ENCODE measurements at places on chromosomes 7 and 10.

DNA sequence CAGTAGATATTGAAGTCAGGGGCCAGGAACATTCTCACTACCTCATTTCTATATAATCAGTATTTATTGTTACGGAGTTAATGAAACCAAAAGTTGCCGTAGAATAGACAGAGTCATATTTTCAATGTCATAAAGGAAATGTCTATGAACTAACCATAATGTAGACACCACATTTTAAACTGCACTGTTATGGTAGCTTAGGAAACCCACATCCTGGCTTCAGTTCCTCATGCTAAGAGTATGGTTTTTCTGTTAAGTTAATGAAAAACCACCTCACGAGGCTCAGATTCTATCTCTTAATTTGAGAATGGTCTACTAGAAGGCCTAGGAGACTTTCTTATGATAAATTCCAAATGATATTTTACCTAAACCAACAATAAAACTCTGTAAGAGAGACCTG lies 166.5 kb downstream of the TMEM26 start:
- DNase-seq: no peak

GRCh38 chr7:80536426-80536825 lies 24.6 kb upstream of the GNAT3 start:
- no peak for DNase-seq

DNA sequence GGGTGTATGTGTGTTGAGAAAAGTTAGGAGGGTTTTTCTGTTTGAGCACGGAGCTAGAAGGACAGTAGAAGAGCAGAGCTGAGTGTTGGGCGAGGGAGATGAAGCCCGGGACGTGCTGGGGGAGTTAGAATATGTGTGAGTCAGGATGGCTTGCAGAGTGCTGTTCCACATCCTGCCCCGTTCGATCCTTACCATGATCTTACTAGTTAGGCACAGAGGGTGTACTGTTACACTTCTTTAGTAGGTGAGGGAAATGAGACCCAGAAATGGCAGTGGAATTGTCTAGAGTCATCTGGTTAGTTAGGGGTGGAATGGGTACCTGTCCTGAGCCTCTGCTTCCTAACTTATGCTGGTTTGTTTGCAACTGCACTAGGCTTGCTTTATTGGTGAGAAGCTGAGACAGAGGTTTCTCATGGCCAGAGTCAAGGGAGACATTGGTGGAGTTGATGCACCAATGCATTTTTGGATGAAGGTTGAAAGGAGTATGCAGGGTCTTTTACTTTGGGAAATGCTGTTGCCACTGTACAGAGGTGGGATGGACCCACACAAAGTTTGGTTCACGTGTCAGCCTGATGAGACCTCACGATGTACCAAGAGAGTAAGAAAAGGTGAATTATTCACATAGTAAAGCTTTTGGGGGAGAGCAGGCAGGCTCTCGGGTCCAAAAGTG lies 42.4 kb downstream of the CCNY start:
- no peak for DNase-seq

GRCh38 chr10:109696981-109697775 lies 226.1 kb downstream of the XPNPEP1 start:
- no peak for DNase-seq

GRCh38 chr7:122709930-122710646 lies 7.4 kb upstream of the RNF148 start:
- no peak for DNase-seq

- DNase-seq: no peak
Observed at GRCh38 chr7:142796001-142796500, 25.3 kb downstream of the PRSS2 start.

DNA sequence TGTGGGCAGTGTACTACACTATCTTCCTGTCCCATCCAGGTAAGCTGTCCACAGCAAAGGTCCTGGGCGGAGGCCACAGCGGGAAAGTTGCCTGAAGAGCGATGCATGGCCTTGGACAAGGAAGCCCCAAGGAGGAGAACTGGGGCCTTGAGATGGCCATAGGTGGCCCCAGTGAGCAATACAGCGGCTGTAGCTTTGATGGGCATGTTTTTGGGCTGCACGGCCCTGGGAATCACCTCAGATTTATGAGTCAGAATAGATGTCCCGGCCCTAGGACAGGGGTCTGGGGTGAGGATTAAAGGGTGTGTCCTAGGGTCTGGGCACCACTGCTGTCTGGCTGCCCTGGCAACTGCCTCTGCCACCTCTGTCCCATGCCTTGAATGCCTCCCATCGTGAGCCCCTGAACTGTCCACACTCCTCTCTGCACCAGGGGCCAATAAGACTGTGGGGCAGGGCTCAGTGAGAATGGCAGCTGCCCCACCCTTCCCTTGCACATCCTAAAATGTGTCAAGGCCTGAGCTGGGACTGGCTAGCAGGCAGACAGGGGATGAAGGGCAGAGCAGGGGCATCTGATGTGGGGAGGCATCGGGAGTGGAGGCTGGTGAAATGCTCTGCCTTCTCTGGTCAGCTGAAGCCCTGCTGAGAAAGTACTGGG lies 9.4 kb upstream of the IRF5 start:
- DNase-seq: no peak

All from urinary bladder (tissue), 4 donors.